ENCODE measurements at places on chromosomes 2 and 18.

GRCh38 chr2:68214381-68214780, 38.0 kb downstream of the PPP3R1 start:
- no peak for DNase-seq

DNA sequence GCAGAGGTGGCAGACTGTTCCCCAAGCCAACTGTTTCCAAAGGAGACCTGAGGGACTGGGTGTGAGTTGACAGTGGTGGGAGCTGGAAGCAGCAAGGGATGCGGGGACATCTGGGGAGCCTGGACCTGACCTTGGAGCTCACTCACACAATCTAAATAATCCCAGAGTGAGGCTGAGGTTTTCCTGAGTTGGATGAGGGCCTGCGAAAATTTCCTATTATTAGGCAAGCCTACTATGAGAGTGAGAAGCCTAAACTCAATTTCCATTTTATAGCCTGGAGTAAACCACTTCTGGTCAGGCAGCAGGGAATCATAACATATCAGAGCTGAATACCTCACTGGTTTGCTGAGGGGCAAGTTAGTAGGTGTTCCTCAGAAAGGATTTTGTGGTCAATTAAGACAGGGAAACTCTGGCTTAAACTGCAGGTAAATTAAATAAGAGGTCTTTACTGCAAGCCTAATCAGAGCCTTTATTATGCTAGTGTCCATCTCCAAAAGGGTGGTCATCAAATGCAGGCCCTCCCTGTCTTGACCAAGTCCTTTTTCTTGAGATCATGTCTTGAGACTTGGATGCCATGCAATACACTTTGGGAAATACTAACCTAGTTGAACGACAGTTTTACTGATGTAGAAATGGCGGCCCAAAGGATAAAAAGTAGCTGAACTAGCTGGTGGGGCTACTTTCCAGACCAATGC, 1.7 kb upstream of the COX5B start:
- DNase-seq: no peak

DNA sequence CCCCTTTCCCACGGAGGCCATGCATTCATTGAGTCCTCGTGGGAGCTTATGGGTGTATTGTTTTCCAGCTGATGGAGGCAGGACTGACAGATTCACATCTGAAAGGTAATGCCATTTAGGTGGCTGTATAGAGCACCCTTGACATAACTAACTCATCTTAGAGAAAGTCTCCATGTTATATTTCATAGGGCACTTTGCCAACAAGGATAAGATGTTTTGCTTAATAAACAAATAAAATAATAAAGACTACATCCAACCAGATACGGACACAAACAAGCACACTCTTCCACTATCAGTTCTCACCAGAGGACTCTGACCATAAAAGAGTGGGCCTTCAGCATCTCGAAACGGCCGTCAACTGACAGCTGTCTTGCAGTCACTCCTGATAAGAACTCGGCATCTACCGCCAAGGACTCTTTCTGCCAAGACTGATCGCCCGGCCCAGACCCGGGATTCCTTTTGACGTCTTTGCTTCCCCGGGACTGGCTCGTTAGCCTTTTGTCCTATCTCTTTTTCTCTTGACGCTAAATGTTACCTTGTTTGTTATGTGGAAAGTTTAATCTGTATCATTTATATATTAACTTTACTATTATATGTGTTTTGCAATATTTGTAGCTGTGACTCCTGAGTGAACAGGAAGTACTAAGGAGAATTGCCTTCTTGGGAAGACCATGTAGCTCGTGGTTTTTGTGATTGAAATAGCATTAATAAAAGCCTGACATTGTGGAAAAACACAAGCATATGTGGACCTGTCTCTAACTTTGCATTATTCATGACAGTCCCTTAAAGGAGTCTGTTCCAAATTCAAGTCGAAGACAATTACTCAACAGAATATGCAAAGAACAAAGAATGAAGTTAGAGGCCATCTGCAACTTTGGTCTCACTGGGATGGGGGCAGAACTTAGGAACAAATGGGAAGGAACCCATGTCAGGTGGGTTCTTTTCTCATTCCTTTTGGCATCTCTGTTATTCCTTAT, 195.1 kb downstream of the LPIN1 start:
- DNase-seq: no peak

GRCh38 chr2:30781961-30782533, 25.2 kb downstream of the CAPN13 start:
- no peak for DNase-seq

DNA sequence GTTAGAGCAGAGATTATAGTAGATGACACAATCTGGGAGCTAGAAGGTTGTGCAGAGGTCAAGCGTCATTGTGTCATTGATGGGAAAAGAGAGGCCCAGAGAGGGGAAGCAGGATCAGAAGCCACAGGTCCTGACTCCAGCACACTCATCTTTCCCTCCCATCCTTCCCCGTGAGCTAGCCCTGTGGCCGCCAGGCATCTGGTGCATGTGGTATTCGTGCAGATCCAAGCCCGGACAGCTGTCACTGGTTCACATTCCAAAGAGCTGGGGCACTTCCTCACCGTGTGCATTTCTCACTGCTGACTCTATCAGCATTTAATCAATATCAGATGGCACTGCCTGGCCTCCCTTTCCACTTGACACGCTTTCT, 94.1 kb upstream of the THOC1 start:
- peak; percentile 84 for DNase-seq

- DNase-seq: peak; percentile 88
Measured at GRCh38 chr2:101387151-101387834, at the start of gene CREG2. CREG2 (minus strand) TSS chr2:101387503; CDS start chr2:101387457, 46 bp downstream.

- DNase-seq: no peak
Measured at GRCh38 chr2:187364696-187365095, 83.4 kb downstream of the CALCRL start.

- no peak for DNase-seq
Measured at GRCh38 chr2:203360833-203361430, 32.7 kb downstream of the ABI2 start.
